ENCODE measurements at places on chromosomes 12 and 14.

- no peak for DNase-seq
These were observed 14.0 kb downstream of the ULK1 start for GRCh38 chr12:131908092-131909080.

GRCh38 chr14:72500234-72500838, 393.6 kb downstream of the DPF3 start:
- DNase-seq, result no peak

- no peak for DNase-seq
These were observed 337.9 kb downstream of the DAD1 start for GRCh38 chr14:22251090-22251489.

DNA sequence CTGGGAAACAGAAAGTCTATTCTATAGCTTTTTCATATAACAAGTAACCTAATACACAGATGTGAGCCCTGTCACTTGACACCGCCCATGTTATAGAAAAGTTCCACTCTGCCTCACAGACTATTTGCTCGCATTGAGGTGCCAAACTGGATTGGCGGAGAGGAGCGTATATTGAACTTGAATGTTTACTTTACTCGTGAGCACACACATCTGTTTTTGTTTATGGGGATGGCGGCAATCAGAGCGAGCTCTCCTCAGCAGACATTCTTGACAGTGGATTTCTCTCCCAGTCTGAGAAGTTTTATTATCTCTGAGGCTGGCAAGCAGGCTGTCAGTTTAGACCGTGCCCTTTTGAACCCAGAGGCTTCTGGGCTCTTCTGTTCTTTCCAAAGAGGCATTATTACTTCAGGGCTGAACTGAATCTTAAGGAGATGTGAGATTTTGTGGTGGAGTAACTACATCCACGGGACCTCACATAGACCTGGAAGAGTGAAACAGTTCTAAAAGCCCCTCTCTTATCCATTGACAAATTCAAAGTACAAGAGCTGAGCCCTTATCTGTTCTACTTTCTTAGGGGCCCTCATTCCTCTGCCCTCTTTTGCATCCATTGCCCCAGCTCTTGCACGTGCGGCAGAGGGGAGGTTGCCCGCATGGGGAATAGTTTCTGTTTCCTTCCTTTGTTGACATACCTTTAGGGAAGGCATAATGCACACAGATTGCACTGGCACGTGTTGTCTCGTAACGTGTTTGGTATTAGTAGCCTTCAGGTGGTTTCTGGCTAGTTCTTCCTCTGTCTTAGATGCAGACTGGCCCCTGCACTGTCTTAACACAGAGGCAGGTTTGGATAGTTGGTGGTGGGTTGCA, 68.2 kb downstream of the DRAM1 start:
- DNase-seq, result no peak

GRCh38 chr14:76090616-76091391, 60.9 kb upstream of the GPATCH2L start:
- no peak for DNase-seq

- peak; percentile 40 for DNase-seq
These were observed 764 bp upstream of the SPTB start for GRCh38 chr14:64880221-64881121.

GRCh38 chr12:87381742-87382141, 647.5 kb downstream of the C12orf50 start:
- no peak for DNase-seq
